ENCODE measurements at places on chromosomes 11 and 22. TPM values are rescaled to one million over a fixed set of nuclear protein-coding genes. Genes with fewer than 3 reads are reported as not detected.

The TUBA8 gene
- total RNA-seq, result 0.77 TPM

The TMEM126B gene
- total RNA-seq, result 49.6 TPM

The NXPE4 gene
- not detected for total RNA-seq

The FGF3 gene
- not detected for total RNA-seq

The CRACR2B gene
- total RNA-seq, result 0.70 TPM

The IGSF22 gene
- total RNA-seq, result not detected

The FIBIN gene
- 80.4 TPM for total RNA-seq

The CD3D gene
- total RNA-seq, result not detected

The SHANK2 gene
- not detected for total RNA-seq

Data from pericardium fibroblast (primary cell).